ENCODE measurements at places on chromosomes 5 and 9.

GRCh38 chr5:80033513-80033912 lies 1.6 kb upstream of the THBS4 start:
- DNase-seq: no peak

DNA sequence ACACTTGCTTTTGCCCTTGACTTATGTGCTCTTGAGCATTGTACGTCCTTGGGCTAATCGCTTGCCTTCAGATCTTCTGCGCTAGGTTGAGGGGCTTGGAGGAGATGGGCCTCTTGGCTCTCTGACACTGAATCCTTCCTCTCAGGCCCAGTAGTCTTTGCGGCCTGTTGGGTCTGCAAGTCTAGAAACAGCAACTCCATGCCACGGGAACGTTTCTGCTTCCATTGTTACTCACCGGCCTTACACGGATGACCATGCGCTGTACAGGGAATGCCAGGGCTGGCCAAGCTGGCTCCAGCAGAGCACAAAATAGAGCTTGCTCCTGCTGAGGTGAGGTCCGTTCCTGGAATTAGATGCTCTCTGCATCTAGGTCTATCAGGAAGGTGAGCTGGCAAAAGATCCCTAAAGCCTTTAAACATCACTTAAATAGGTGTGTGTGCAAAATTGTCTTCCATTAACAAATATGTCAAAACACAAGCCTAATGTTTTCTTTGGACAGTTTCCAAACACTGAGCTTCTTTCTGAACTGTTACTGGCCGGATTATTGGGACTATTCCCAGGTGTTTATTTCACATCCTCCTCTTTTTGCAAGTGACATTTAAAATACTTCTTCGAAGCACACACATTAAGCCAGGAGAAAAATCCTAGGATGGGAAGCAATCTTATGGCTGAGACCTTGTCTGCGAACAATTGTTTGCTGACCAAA lies 29.7 kb downstream of the DAPK1 start:
- DNase-seq: no peak

DNA sequence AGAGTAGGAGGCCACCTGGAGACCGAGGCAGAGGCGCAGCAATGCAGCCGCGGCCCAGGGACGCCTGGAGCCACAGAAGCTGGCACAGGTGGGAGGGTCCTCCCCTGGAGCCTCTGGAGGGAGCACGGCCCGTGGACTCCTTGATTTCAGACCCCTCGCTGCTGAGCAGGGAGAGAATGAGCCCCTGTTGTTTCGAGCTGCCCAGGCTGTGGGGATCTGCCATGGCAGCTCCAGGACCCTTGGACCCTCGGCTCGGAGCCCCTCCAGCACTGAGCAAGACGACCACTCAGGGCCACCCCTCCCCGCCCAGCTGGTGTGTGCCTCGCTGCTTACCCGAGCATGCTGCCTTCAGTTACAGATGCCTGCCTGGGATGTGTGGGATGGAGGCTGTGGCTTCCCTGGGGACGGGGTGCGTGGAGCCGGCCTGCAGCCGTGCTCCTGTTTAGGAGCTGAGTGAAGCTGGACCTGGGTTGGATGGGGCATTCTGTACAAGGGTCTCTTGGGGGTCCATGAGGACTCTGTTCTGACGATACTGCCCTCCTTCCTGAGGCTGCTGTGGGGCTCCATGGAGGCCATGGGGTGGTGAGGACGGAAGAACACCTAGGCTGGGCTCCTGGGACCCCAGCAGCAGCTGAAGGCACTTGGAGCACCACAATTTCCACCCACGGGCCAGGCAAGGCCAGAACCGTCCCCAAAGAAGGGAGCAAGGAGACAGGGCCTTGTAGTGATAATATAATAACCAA lies 115.1 kb upstream of the LPCAT1 start:
- DNase-seq: no peak

- DNase-seq: no peak
Observed at GRCh38 chr5:55623789-55624188, 88.3 kb downstream of the SLC38A9 start.

DNA sequence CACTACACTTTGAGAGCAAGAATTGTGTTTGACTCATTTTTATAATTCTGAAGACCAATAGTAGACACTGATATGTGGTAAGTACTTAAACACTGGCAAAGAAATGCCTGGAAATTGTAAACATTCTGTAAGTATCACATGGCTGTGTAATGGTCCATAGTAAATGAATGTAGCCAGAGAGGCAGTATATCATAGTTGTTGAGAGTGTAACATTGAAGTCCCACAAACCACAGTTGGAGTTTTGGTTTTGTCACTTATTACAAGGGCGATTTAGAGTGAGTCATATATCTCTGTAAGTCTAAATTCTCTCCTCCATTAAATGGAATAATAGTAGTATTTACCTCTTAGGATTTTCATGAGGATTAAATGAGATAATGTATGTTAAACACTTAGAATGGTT lies 181.1 kb upstream of the MEF2C start:
- DNase-seq: no peak

- DNase-seq: no peak
Observed at GRCh38 chr9:95741631-95742030, 133.9 kb upstream of the ERCC6L2 start.

- DNase-seq: no peak
Observed at GRCh38 chr5:138610918-138611677, 35.9 kb upstream of the HSPA9 start.

DNA sequence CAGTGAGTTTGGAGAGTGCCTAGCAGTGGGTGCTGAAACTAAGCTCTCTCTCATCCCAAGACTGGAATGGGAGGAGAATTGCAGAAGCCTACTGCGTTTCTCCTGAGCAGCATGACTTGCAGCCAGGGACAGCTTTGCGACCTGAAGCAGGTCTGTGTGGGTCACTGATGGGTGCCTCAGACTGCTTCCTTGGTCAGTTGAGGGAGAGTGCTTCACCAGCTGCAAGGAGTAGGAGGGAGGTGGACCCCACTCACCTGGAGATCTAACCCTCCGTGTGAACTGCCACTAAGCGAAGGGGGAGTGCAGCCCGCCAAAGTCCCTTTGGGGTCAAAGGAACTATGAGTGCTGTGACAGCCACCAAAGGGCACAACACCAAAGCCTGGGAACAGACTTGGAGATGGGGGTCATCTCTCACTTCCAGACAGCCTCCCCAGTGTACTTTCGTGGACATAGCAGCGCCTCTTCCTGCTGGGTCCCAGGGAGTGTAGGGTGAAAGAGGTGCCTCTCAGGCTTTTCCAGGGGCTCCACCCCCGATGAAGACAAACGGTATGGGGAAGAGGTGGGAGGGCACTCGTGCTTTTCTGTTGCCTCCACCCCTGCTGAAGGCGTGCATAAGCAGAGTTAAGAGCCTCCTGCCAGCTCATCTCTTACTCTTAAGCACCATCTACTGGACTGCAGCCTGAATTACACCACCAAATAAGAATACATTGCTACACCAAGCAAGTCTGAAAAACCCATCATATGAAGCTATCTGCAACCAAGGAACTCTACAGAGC lies 34.3 kb upstream of the MACIR start:
- no peak for DNase-seq

GRCh38 chr5:133848341-133848811 lies 120.0 kb downstream of the C5orf15 start:
- no peak for DNase-seq

DNA sequence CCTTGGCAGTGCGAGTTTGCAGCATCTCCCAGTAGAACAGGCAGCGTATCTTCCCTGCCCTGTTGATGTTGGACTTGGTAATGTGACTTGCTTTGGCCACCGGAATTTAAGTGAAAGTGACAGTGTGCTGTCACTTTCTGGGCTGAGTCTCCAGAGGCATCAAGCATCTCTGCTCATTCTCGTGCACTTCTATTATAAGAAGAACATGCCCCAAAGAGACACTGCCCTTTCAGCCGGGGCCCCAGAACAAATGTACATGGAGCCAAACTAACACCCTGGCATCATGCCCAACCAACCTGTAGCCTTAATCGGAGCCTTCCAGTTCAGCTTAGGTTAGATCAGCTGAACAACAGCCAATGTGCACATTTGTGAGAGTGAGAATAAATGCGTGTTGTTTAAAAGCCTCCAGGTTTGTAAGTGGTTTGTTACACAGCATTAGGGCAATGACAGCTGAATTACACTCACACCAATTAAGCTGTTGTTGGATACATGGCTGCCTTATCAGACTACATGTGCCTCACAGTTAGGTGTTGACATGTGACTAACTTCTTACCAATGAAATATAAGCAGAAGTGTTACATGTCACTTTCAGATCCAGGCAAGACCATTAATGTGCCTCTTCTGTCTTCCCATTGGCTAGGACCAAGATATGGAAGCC lies 22.1 kb upstream of the FRMD3 start:
- no peak for DNase-seq

GRCh38 chr5:161095953-161096352 lies 243.9 kb upstream of the ATP10B start:
- DNase-seq: no peak

DNA sequence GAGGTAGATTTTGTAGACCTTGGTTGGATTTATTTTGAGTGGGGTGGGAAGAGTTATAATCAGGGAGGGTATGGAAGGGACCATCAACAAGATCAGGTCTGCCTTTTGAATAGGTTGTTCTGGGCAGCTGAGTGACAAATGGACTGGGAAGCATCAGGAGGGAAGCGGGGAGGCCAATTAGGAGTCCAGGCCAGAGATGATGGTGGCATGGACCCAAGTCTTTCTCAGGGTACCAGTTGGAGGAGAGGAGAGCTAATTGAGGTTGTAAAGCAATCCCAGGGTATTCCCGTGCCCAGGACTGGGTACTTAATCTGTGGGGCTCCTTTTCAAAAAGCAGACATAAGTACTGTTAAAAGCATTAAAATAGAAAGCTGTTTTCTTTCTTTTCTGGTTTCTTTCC lies 88.9 kb downstream of the ARHGAP26 start:
- no peak for DNase-seq

- no peak for DNase-seq
Observed at GRCh38 chr9:129174724-129175514, 3.1 kb downstream of the IER5L start.

- no peak for DNase-seq
Observed at GRCh38 chr9:17060450-17060849, 74.4 kb upstream of the CNTLN start.

DNA sequence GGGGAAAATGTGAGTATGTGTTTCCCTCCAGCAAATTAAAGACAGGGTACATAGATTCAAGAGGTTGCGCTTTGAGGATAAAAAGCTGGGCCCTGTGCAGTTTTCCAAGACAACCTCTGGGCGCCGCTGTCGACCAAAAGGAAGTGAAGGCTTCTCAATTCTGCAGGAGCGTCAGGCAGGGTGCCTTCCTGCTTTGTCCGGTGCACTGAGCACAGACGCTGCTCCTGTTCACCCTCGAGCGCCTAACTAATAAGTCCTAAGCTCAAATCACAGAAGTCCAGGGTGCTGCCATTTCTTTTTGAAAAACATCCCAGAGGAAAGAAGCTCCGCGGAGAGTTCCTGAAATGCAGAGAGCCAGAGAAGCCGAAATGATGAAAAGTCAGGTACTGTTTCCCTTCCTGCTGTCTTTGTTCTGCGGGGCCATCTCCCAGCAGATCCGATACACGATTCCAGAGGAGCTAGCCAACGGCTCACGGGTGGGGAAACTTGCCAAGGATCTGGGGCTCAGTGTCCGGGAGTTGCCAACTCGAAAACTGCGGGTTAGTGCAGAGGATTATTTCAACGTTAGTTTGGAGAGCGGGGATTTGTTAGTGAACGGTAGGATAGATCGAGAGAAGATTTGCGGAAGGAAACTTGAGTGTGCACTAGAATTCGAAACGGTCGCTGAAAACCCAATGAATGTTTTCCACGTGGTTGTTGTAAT lies at the start of gene PCDHGB1:
PCDHGB1 (plus strand) TSS at position 183 of the 703 bp plus-strand sequence; CDS start at position 345, 162 bp downstream.
- no peak for DNase-seq

DNA sequence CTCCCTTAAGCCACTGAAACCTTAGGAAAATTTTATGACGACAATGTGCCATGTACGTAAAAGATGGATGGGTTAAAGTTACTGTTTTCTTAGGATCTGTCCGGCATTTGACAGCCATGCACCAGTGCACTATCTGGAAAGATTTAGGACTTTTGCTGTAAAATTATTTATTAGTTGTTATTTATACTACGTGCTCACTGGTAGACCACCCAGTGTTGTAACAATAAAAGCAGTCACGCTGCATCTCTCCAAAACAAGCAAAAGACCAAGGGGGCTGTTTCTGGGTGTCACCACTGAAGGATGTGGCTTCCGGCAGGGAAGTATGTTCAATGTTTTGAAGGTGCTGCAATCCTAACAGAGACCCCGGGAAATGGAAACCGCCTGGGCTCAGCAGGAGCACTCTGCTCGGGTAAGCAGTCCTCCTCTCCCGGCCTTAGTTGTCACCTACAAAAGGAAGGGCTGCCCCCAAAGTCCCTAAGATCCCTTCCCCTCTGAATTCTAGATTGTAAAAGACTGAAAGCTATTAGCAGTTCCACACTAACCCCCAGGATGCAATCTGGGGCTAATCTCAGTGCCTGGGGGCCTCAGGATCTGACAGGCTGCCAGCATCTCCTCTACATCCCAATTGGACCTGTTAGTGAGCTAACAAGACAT lies 38.6 kb downstream of the SAXO1 start:
- no peak for DNase-seq

DNA sequence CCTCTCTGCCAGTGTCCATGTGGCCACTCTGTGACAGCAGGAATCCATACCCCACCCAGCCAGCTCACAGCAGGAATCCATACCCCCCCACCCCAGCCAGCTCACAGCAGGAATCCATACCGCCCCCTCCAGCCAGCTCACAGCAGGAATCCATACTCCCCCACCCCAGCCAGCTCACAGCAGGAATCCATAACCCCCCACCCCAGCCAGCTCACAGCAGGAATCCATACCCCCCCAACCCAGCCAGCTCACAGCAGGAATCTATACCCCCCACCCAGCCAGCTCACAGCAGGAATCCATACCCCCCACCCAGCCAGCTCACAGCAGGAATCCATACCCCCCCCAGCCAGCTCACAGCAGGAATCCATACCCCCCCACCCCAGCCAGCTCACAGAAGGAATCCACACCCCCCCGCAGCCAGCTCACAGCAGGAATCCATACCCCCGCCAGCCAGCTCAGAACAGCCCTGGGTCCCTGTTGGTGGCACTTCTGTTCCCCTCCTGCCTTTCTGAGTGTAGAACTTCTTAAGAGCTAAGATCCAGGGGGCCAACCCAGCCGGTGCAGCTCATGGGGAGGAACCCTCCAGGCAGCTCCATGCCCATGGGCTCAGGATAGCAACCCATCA lies 8.4 kb upstream of the RXRA start:
- DNase-seq: no peak

GRCh38 chr9:136047775-136048559 lies 47.1 kb downstream of the NACC2 start:
- DNase-seq: no peak

- DNase-seq: no peak
Observed at GRCh38 chr9:12469084-12469483, 224.1 kb upstream of the TYRP1 start.

- no peak for DNase-seq
Observed at GRCh38 chr9:72412483-72413040, 47.6 kb upstream of the ZFAND5 start.

All from activated CD8-positive, alpha-beta memory T cell treated with anti-CD3 and anti-CD28 coated beads for 1 hour (primary cell).